ENCODE measurements at places on chromosomes 16 and 17.

- DNase-seq = no peak
These were observed 26.8 kb upstream of the KDM6B start for GRCh38 chr17:7807206-7807605.

DNA sequence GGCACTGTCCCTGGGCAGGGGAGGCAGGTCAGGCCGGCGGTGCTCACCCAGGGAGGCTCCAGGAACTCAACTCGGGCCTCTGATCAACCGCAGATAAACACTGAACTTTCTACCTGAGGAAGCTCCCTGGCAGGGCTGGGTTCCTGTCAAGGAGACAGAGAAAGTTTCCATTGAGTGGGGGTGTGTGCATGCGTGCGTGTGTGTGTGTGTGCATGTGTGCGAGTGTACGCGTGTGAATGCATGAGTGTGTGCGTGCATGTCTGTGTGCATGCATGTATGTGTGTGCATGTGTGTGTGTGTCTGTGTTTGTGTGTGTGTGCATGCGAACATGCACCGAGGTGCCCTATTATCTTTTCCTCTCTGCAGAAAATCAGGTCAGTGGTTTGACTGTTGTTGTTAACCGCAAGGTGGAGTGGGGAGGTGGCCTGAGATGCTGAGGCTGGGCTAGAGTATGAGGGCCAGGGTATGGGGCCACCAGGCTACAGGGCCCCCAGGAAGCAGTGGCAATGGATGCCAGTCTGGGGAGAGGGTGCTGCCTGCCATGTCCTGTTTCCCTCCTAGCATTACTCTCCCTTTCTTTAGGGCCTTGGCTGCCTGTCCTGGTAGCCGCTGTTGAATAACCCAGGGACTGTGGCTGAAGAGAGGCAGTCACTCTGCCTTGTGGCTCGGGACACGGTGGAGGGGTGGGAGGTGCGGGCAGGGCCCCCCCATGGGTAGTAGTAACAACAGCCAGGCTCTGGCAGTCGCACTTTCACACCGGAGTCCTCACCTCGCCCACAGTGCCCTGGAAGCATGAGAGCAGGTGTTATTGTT, 24.0 kb downstream of the CCR7 start:
- no peak for DNase-seq

- DNase-seq = no peak
These were observed 158.5 kb upstream of the SHISA6 start for GRCh38 chr17:11082559-11082958.

GRCh38 chr17:74919440-74920305, 3.4 kb downstream of the USH1G start:
- no peak for DNase-seq

DNA sequence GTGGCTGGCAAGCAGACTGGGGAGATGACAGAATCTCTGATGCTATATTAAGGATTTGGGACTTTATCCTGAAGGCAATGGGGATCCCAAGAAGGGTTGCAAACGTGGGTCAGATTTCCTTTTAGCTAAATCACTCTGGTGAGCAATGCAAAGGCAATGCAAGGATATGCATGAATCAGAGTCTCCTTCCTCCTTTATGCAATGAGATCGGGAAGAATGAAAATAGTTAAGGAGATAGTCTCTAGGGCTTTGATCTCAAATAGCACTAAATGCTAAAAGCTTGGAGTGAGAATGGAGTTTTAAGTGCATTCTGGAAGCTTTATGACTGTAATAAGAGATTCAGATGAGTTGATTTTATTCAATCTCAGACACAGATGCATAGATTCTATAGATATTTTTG, 27.2 kb upstream of the SHISA9 start:
- no peak for DNase-seq

DNA sequence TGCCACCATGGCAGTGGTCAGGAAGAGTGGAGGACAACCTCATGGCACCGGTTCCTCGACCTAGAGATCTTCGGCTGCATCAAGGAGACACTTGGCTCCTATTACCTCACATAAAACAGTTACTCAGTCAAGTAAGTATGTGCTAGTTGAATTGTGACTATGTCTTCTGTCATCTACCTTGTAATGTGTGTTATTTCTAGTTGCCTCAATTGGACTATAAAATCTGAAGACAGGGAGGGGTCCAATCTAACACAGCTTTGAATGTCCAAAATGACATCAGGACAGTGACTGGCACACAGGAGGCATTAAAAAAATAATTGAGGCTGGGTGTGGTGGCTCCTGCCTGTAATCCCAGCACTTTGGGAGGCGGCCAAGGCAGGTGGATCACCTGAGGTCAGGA, 17.2 kb downstream of the C16orf86 start:
- no peak for DNase-seq

- DNase-seq = peak; percentile 80
These were observed 3.4 kb downstream of the MAP2K3 start for GRCh38 chr17:21287703-21288449.

DNA sequence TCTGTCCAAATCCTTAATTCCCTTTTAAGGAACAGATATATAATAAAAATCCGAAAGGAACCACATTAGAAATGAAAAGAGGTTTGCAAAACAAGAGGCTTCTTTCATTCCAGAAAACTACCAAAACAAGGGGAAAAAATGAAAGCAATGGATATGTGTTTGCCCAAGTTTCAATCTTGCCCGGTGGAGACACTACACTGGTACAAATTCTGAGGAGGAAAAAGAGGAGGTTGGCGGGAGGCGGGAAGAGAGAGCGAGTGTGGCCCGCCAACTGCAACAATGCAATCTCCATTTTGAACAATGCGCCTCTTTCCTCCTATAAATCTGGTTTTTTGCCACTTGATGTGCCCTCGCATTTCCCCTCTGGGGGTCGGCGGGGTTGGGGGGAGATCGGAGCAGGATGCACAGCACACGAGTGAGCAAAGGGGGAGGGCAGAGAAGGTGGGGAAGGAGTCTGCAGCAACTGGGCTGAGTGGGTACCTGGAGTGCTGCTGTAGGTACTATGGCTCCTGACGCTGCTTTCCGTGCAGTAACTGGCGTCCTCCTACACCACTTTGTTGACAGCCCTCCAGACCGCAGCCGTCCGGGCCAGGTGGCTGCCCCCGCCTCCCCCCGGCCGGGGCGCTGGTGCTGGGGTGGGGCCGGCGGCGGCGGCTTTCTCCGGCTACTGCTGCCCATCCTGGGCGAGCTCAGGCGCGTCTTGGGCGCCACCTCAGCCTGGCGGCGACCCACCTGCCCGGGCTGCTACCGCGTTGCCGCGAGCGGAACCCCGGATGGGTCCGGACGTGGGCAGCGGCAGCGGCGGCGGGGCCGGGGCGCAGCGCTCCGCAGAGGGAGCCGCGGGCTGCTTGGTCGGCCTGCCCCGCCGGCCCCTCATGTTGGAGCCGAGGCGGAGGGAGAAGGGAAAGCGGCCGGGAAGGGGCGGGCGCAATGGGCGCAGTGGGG, 93.8 kb upstream of the PLEKHM1 start:
- DNase-seq = peak; percentile 70

GRCh38 chr16:88521674-88522073, 48.5 kb upstream of the ZC3H18 start:
- DNase-seq = no peak

DNA sequence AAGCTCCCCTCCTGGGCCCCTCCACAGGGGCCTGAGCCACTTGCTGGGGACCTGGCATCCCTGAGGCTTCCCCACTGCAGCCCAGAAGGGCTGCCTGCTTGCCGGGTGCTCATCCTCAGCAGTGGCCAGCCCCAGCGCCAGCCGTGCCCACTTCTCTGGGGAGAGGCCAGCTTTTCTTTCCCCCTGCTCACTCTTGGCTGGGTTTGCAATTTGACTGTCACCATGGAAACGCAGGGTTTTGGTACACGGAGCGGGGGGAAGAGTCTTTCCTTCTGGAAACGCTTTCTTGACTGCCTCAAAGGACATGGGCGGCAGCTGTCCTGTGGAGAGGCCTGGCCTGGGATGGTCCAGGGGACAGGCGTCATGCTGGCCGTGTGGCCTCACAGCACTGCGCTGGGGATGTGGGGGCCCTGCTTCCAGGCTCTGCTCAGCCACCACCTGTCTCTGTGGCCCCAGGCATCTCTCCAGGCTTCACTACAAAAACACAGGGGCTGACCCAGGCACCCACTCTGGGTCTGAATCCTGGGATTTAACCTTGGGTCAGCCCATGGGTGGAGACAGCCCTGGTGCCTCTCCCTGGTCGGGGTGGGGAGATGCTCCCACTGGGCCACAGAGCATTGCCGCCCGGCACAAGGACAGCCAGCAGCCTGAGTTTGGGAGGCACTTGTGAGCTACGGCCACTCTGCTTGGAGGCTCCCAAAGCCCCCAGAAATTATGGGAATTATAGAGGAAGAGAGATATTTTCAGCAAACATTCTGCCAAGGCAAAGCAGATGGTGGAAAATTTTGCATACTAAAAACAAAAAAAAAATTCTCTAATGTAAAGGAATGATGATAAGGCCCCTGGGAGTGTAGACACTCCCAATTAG, 45.9 kb upstream of the DOC2B start:
- no peak for DNase-seq

DNA sequence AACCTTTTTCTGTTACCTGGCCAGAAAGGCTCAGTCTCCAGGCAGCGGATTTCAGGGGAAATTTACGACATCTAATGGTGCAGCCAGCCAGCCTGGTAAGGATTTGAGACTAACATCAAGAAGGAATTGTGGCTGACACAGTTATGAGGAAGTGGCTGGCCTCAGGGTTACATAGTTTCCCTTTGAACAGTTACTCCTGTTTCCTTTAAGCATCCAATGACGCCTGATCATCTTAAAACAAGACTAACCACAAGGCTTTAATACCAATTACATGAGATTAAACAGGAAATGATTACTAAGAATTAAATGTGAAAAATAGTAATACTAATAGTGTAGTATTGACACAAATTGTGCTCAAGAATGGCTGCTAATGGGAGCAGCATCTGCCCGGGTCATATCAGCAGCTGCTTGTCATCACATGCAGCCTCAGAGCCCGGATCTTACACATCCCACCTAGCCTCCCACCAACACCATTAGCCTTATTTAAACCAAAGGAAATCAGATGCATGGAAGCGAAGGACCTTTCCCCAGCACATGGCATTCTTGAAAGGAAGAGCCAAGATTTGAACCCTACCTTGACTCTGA, 431.8 kb downstream of the PMP22 start:
- no peak for DNase-seq

GRCh38 chr17:21482189-21482865, 106.2 kb downstream of the KCNJ12 start:
- no peak for DNase-seq

GRCh38 chr17:50653738-50654137, 19.1 kb downstream of the ABCC3 start:
- DNase-seq = no peak

DNA sequence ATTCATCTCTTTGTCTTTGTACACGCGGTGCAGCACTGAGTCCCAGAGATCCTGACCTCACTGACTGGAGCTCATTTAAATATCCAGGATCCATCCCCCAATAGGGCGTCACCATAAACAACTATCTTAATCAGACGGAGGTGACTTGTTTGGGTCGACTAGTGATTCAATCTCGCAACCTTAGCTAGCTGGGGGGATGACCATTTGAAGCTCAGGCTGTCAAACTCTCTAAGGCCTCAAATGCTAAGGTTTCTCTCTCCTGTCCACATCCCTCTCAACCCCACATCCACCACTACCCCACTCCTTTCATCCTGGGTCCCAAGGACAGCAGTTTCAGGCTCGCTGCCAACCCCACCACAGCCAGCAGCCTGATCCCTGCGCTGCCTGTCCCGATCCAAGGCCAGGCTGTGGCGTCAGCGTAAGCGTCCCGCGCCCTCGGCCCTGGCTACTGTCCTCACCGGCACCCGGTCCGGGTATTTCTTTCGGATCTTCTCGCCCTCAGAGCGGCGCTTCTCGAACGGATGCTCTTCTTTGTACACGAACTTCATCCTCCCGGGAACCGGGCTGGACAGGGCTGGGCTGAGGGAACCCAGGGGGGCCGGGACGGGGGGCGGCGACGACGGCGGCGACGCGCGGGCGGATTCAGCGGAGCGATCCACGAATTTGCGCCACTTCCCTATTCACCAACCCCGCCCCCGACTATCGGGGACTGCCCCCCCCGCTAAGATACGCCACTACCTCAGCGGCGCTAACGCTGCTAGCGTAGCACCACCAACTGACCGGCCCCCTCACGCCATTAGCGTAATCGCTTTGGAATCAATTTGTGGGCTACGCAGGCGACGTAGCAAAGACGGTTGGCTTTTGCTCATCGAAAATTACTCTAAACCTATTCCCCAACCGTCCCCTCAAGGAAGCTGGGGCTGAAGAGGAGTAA, at the start of gene GABARAP:
GABARAP (minus strand) TSS at position 667 of the 934 bp plus-strand sequence; CDS start at position 548, 119 bp downstream.
- peak; percentile 95 for DNase-seq

GRCh38 chr16:11354733-11355574, 9.7 kb downstream of the RMI2 start:
- DNase-seq = no peak

GRCh38 chr17:69230939-69231338, 2.3 kb upstream of the ABCA10 start:
- no peak for DNase-seq

DNA sequence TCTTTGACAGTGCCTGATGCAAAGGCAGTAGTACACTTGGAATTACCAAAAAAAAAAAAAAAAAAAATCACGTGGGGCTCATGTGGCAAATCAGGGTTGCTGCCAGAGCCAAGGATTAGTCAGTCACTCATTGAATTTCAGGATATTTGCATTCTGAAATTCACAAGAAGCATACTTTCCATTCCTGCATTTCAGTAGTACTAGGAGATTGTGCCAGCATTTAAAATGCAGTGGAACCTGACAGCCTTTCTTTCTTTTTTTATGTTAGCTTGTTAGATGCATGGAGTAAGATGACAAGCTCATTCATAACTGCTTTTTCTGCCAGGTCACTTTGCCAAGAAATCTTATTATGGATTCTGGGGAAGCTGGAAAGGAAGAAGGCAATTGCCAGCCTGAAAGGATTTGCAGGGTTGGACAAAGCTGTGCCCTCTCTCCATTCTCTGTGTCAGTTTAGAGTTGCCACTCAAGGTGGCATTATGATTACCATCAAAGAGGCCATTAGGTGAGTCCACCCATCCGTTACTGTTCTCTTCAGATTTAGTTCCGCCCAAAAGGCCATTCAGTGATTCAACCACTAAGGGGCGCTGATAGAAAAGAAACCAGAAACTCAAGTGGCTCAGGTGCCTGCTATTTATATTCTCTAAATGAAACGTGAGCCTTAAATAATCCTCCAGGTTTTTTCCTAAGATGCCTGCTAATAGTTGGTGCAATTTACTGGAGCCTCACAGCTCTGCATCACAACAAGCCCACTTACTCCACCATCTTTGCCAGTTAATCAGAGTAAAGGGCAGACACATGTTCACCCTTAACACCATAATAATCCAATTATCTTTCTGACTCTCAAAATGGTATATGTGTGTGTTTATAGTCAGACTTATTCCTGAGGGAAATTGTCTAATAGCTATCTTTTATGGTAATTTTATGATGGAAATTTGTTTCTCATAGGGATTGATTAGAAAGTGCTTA, 59.0 kb downstream of the TANGO6 start:
- DNase-seq = peak; percentile 62

- DNase-seq = peak; percentile 62
These were observed 27.3 kb downstream of the HEXIM2 start for GRCh38 chr17:45189009-45189408.

- DNase-seq = no peak
These were observed 67.8 kb upstream of the MMP2 start for GRCh38 chr16:55411231-55411630.

Data from putamen (tissue), 1 donor.